Stimulated activated CD4-positive, alpha-beta T cell treated with anti-CD3 and anti-CD28 coated beads, Interleukin-15, amount 100 ng/mL, for 1 hour (primary cell): ENCODE measurements at places on chromosomes 3 and 15.

DNA sequence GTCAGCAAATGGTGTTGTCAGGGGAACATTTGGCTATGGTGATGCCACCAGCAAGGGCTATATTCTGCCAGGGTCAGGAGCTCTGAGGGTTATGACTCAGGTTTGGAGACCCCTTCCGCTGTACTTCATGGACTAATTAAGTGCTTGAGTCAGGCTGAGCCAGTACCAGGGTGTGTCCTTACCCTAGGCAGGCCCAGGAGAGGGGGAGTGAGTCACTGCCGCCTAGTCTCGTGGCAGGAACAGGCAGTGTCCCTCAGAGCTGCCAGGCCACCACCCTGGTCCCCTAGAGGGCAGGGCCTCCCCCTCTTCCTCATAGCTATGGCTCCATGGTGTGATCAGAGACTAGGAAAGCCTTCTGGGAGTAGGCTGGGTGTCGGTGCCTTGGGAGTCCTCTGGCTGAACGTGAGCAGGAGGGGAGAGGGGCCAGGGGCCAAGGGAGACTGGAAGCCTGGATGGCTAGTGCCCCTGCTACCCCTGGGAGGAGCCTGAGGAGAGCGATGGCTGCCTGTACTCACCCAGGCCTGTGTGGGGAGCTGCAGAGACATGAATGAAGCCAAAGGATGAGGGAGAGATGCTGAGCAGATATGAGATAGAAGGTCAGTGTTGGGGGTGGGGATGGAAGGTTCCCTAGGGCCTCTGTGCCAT is 10.6 kb downstream of the MAPKAPK3 start:
- DNase-seq, result no peak

DNA sequence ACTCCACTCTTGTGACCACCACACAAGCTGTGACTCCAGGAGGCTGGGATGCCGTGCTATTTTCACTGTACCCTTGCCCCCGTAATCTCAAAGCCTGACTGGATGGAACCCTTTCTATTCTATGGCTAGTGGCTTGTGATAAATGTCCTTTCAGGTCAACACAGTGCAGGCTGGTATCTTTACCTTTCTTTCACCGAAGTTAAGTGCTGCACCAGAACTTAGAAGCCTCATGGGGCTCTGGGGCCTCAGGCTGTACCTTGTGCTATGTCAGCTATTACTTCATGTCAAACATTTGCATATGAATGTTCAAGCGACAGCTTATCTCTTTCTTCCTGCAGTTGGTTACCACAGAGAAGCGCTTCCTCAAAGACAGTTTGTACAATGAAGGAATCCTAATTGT is 66.8 kb downstream of the RPL39L start:
- DNase-seq, result no peak

DNA sequence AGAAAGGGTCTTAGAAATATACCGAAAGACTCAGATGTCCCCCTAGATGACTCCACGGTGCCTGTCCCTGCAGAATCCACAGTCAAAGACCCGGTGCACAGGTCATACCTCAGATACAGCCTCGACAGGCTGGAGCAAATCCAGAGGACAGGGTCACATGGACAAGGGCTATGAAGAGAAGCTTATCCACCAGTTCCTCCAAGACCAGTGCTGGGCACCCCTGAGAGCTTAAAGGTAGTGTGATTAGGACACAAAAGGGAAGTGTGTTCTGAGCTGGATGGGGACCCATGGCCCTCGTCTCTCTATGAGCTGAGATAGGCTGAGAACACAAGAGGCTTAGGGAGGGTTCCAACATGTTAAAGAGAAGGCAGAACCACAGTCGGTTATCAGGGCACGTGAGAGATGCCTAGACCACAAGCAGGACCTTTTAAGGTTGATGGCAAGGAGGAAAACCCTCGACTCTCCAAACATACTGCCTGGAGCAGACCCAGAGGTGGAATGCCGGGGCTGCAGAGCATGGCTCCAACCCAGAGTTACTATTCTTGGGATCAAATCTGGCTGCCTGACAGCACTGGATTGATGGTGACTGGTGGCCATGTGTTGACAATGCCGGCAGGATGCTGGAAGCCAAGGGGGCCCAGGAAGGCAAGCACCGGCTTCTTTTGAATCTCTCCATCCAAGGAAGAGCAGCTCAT is 46.9 kb downstream of the ADCY5 start:
- DNase-seq, result no peak

GRCh38 chr3:25863011-25863415 is 73.1 kb downstream of the OXSM start:
- DNase-seq, result no peak

- no peak for DNase-seq
These were observed 204.7 kb downstream of the UACA start for GRCh38 chr15:70558406-70559264.

- no peak for DNase-seq
These were observed 295.1 kb upstream of the PROK2 start for GRCh38 chr3:72080095-72080494.

DNA sequence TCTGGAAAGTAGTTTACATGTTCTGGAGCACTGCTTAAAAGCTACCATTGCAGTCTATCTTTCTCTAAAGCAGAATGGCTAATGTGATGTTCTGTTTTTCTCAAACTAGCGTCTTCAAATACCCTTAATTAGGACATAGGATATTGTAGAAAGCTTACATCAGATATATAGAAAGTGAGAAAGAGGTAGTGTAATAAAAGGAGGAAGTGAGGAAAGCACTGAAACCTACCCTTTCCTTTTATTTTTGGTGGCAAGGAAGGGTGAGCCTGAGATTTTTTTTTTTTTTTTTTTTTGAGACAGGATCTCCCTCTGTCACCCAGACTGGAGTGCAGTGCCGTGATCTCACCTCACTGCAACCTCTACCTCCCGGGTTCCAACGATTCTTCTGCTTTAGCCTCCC is 9.4 kb downstream of the SENP2 start:
- DNase-seq, result no peak

DNA sequence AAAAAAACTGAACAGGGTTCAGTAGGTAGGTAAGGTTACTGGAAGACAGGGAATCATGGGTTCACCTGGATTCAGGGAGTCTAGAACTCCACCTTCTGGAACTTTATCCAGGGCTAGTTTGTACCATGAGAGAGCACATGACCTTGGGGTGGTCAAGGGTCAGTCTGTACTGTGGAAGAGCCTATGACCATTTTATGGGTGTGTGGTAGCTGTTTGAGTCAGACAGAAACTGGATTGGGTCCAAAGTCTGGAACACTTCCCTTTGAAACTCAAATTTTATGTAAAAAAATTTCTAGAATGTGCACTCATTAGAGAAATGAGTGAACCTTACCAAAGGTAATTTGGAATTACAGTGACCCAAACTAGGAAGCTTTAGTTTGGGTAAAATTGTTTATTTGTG is 486.0 kb upstream of the AGTR1 start:
- DNase-seq, result no peak

GRCh38 chr3:10619989-10620832 is 114.8 kb upstream of the ATP2B2 start:
- DNase-seq, result no peak

DNA sequence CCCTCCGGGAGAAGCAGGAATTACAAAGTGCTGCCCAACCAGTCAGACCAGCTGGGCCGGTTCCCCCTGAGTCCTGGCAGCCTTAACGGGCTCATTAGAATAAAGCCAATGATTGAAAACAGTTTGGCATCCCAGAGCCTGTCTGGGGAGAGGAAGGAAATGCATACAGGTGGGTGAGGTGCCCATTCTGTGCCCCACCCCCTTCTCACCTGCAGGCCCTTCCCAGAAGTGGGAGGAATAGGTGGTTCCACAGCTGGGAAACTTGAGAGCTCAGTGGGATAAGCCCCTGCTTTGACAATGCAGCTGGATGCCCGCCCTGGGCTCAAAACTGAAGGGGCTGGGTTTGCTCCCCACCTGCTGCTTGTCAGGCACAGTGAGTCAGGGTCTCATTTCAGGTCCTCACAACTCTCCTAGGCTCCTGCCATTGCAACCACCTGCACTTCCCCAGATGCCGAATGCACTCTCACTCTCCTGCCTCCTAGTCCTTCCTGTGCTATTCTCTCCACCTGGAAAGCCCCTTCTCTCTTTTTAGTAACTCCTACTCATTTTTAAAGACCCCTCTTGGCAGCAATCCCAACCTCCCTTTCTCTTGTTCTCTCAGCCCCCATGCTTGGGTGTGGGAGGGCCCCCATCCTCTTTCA is 5.5 kb upstream of the BUB1B start:
- no peak for DNase-seq

DNA sequence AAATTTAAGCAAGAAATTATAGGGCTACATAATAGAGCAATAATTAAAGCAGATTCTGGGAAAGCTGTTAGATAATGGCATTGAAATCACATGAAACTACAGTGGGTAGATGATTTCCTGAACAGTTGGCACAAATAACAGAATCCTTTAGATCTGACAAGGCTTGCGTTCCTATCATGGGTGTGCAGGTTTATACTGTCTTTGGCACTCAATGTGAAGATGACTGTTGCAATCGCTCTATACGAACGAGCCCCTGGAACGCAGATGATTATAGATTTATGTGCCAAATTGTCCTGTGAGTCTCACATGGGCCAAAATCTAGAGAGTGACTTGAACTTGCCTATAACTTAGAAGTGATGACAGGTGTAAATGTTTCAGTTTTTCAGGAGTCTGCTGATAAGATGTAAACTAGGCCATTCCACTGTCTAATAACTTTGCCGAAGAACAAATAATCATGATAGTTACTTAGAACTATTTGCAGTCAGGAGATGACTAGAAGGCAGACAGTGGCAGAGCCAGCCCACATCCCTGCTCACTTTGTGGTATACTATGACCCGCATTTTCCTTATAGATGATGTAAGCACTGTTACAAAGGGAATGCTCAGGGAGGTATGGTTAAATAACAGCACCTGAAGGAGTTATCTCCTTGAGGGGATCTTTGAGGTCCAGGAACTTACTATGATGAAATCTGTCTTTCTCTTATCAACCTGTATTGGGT is 30.5 kb upstream of the TRPC1 start:
- no peak for DNase-seq

- no peak for DNase-seq
These were observed 699.9 kb upstream of the ZNF385D start for GRCh38 chr3:22450786-22451400.

DNA sequence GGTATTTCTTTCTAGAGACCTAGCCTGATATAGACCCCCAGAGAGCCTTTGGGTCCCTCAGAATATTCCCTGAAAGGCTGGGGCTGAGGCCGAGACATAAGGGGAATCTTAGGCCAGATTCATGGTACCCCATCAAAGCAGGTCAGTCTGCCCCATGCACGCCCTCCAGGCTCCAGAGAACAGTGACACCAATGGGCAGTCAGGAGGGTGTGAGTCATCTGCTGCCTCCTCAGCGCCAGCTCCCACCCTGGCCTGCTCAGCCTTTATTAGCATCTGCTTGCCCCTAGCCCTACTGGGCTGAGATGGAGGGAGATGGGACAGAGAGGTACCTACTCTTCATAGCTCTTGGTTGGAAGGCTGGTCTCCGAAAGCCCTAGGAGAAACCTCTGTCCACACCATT is 14.3 kb upstream of the CAMKV start:
- DNase-seq, result no peak

DNA sequence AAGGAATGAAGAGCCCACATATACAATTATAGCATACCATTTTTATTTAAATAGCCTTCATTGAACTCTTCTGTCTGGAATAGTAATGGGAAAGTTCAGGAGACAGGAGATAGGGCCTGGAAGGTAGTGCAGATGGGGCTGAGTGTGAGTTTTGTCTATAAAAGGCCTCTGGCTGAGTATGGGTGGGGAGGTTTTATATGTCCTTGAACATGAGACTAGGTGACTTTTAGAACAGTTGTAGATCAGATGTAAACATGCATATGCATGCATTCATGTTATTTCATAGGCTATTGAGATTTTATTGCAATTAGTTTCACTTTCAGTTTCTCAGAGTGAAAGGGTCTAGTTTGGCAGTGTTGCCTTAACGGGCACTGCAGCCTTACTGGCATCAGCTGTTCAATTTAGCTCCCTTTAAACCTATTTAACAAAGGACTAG is 27.1 kb downstream of the CGGBP1 start:
- DNase-seq, result no peak

- DNase-seq, result no peak
These were observed 39.4 kb downstream of the DNAH1 start for GRCh38 chr3:52355526-52355925.

DNA sequence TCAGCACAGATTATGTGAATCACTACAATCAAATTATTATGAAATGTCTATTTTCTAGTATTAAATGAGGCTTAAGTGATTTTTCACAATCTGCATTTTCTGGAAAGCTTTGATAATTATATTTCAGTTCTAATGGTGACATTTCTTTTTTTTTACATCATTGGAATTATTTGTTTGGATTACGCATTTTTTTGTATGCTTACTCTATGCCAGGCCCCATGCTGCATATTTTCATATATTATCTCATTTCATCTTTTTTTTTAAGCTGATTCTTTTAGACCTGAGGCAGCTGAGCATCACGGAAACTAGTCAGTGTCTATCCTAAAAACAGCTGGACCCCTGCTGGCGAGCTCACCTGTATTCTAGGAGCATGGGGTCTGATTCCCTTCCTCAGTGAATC is 31.1 kb downstream of the SLCO3A1 start:
- no peak for DNase-seq

GRCh38 chr3:44885618-44886017 is 11.2 kb downstream of the TGM4 start:
- no peak for DNase-seq

DNA sequence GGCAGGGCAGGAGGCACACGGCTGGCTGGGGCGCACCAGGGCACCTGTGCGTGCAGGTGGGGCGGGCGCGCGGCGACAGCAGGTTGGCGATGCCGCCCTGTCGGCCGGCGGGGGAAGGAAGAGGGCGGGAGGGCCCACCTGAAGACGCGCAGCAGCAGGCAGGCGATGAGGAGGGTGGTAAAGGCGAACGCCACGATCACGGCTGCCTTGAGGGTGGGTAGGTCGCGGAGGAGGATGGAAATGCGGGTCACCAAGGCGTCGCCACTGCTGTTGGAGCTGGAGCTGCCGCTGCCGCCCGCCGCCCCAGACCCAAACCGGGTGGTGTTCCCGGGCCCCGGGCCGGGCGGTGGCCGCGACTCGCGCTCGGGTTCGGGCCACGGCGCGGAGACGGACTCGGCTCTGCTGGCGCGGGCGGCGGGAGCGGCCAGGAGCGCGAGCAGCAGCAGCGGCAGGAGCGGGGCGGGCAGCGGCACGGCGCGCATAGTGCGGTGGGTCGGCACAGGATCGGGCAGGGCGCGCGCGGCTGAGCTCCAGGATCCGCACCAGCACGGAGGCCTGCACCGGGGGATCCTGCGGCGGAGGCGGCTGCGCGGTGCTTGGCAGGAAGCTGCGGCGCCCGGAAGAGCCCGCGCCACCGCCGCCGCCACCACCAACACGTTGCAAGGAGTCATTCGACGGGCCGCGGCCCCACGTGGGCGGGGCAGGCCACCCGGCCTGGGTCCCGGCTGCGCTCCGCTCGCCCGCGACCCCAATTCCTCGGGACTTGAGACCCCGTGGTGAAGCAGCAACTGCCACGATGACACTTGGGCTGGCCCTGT is at the start of gene FAM174B:
TSS of gene FAM174B (minus strand) at position 598 of the 818 bp plus-strand sequence.
- no peak for DNase-seq
